ENCODE measurements at places on chromosomes 16 and 17.

- no peak for DNase-seq
These were observed 3.5 kb downstream of the CLTC start for GRCh38 chr17:59623151-59623550.

- no peak for DNase-seq
These were observed 20.1 kb downstream of the WFDC1 start for GRCh38 chr16:84314814-84315213.

- DNase-seq, result no peak
These were observed 78.4 kb downstream of the MPRIP start for GRCh38 chr17:17120701-17121100.

- no peak for DNase-seq
These were observed 23.8 kb upstream of the ABCC1 start for GRCh38 chr16:15925631-15926030.

DNA sequence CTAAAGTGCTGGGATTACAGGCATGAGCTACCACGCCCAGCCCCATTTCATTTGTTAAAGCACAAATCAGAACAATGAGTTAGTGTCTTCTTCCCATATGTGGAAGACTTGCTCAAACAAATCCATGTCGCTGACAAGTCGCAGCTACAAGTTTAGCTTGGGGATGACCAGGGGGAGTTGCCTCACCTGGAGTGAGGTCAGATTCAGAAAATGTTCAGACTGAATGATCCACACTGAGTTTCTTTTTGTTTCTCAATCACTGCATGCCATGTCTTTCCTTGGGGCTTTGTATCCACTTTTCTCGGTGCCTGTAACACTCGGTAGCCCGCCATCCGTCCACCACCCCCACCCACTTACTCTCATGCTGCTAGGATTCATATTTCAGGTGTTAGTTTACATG is 437.3 kb upstream of the DYNLRB2 start:
- DNase-seq, result no peak

DNA sequence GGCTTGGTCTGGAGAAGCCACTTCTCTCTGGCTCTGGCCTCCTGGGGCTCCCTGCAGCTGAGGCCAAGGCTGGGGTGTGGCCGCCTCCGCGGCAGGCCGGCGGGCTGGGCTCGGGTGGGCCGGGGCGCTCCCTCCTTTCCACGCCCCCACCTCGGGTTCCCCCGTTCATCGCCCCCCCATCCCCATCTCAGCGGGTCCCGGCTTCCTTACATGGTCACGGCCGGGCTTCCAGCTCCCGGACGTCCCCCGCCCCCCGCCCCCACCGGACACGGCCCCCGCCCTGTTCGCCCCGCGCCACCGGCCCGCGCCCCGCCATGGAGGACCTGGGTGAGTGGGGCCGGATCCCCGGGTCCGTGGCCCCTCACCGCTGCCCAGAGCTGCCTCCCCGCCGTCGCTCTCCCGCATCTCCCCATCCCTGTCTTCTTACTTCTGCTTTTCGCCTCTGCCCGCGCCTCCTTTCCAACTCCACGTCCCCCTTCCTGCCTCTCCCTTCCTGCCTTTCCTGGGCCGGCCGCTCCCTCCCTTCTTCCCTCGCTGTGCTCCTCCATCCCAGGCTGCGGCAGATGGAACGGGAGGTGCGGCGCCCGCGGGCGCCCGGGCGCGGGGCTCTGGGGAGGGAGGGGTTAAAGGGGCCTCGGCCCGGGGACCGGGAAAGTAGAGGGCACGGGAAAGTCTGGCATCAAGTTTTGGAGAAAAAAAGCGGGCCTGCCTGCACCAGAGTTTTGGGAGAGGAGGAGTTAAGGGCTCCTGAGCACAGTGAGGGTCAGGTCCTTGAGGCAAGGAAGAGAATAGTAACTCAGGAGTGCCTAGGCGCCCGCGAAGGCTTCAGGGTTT is at the start of gene TGFB1I1:
Gene TGFB1I1, plus strand, starts transcription at position 278 of the 834 bp plus-strand sequence. Its CDS starts 37 bp downstream, at position 315.
- no peak for DNase-seq

DNA sequence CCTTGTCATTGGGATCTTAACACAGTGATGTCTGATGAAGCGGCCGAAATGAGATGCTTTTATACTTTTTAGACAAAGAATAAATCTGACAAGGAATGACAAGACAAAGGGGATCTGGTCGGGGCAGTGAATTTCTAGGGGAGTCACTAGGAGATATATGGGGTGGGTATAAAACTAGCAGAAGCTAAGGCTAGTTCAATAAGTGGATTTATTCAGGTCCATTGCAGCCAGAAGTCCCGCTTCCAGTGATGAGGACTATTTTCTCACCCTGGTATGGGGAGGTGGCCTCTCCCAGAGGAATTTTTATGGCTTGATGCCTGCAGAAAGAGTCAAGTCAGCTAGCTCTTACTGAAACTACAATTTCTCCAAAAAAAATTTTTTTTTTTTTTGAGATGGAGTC is 23.9 kb downstream of the SLC38A8 start:
- no peak for DNase-seq

- no peak for DNase-seq
These were observed at the start of gene IRF8 for GRCh38 chr16:85898521-85899442. IRF8 (plus strand) TSS chr16:85899162; CDS start chr16:85903016, 3,854 bp downstream.

DNA sequence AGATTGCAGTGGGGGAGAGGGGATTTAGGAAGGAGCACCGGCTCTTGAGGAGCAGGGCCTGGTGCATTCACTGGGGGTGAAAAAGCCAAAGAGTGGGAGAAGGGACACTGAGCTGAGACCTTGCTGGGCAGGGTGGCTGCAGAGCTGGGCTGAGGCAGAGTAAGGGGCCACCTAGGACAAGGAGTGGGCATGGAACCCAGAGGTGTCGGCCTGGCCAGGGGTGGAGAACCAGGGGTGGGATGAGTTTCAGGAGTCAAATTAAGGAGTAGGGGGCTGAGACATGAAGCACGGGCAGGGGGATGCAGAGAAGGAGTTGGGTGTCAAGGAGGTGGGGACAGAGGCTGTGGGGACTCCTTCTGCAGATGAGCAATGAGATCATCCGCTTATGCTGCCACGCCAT is 20.1 kb downstream of the DNAH2 start:
- no peak for DNase-seq

- no peak for DNase-seq
These were observed 30.4 kb downstream of the CCDC182 start for GRCh38 chr17:57714665-57715180.

- DNase-seq, result peak; percentile 61
These were observed 302.1 kb downstream of the MAP2K6 start for GRCh38 chr17:69716556-69716955.

DNA sequence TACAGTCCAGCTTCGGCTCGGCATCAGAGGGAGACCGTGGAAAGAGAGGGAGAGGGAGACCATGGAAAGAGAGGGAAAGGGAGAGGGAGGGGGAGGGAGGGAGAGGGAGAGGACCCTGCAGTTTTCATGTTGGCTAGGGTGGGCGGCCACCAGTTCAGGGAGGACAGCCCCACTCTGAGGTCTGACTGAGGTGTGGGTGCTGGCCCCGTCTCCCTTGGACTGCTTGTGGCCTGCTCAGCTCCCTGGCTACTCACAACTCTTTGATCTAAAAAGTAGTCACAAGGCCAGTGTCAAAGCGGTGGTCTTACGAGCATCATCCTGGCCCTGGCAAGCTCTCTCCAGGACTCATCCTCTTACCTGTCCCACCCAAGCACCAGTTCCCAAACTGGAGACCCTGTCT is 9.4 kb downstream of the COX4I1 start:
- DNase-seq, result no peak

DNA sequence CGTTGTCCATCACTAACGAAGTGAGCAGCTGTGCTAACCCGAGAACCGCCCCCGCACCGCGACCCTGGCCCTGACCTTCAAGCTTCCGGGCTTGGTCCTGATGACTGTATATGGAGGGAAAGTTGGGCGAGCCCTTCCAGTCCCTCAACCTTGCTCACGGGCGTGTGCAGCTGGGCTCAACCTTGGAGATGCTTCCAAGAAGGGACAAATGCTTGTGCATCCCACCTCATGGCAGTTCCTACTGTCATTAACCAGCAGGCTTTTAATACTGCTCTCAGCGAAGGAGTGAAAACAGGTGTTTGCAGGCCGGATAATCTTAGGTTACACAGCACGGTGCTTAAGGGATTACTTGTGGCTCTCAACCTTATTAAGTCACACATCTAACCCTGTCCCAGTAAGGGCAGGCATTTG is 33.5 kb downstream of the SRL start:
- no peak for DNase-seq

DNA sequence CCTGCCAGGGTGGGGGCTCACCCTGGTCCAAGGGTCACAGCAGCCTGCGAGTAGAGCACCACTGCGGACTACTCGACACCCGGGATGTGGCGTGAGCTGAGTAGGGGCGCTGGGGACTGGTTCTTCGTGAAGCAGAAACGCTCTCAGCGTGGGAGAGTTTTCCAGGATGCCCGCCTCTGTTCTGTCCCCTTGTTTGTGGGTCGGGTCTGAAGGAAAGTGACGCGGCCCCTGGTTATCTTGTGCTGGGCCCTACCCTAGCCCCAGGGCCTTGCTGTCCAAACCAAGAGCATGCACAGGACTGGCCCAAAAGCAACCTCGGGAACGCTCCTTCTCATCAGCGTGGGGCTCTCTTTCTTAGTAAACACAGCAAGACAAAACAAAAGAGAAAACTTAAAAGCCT is 303.3 kb downstream of the IRF8 start:
- DNase-seq, result no peak

- DNase-seq, result peak; percentile 42
These were observed 17.7 kb downstream of the CCL17 start for GRCh38 chr16:57422026-57422944.

DNA sequence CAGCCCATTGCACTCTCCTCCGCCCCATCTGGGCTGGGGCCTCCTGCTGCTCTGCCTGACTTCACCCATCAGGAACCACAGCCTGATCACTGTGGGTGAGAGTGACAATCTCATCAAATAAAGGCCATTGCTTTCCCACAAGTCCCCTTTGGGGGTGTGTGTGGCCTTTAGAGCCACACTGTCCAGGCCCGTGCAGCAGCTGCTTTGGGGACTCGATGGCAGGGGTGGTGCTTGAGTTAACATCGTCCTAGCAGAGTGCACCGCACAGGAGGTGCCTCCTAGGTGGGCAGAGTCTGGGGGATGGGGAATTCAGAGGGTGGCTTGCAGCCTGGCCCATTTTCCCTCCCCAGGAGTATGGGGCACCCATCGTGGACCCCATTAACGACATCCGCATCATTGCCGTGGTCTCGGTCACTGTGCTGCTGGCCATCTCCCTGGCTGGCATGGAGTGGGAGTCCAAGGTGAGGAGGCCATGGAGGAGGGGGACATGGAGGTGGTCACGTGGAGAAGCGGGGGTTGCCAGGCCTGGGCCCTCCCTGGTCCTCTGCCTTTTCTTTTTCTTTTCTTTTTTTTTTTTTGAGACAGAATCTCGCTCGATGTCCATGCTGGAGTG is 5.4 kb downstream of the SLC12A3 start:
- no peak for DNase-seq

GRCh38 chr17:15076991-15077663 is 188.0 kb downstream of the PMP22 start:
- no peak for DNase-seq

DNA sequence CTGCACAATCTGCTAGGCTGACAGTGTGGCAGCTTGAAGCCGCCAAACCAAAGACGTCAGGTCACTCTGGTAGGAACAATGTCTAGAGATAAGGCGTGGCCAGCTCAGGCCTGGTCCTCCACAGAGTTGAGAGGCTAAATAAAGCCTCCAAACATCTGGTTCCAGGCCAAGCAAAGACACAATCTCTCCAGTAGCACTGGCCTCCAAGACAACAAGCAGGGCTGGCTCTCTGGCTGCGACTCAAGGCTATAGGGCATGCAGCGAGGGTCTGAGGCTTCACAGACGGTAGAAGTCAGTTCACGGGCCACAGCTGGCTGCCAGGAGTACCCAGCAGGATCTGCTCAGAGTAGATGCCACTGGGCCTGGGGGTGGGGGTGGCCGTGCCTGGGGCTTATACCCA is 75.6 kb downstream of the ABR start:
- no peak for DNase-seq

GRCh38 chr16:56047307-56048234 is 143.7 kb upstream of the GNAO1 start:
- DNase-seq, result no peak
